NCI-H1092 (cell line): ENCODE measurements at places on chromosomes 6 and 20.

DNA sequence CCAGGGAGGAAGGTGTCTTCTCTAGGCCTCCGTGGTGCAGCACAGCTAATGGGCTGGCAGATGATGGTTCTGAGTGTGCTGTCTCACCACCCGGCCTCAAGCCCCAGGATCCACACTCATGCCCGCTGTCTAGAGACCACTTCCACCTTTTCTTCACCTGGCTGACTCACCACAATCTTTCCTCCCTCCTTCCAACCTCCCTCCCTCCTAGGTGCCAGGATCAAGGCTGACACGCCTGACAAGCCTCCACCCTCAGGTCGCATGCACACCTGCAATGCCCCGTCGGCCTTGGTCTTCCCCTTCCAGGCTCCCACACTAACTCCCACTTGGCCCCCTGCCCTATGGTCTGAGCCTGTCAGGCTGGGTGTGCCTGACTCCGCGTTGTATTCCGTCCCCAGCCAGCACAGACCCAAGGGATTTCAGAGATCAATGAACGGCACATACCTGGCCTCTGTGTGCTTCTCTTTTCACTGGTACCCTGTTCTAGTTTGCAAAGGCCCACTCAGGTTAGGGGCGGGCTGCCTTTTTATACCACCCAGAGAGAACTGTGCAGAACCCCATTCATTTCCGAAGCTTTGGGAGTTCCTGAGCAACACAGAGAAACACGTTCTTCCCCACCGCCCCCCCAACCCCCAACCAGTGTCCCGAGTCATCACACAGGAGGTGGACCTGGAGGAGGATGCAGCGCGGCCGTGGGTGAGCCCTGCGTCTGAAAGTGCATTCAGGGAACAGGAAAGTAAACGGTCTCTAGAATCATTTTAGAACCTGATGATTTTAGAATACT, 39.3 kb downstream of the PMEPA1 start:
- no peak for DNase-seq

GRCh38 chr6:148528292-148528691, 185.7 kb downstream of the SASH1 start:
- no peak for DNase-seq

DNA sequence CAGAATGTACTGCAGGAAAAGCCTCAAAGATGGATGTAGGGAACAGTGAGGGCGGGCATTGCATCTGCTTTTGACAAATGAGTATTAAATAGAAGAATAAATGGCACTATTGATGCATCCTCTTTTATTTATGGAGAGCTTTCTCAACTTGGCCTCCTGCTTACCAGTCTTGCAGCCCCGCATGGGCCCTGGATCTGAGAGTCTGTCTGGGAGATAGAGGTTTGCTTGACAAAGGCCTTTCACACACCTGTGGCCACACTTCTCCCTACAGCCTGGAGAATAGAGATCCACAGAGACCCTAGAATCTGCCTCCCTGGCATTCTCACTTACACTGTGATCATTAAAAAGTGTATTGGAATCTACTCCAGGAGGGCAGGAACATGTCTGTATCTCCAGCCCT, 203.8 kb upstream of the CDH4 start:
- no peak for DNase-seq

- DNase-seq, result no peak
Observed at GRCh38 chr6:122751326-122751725, 28.2 kb upstream of the FABP7 start.

DNA sequence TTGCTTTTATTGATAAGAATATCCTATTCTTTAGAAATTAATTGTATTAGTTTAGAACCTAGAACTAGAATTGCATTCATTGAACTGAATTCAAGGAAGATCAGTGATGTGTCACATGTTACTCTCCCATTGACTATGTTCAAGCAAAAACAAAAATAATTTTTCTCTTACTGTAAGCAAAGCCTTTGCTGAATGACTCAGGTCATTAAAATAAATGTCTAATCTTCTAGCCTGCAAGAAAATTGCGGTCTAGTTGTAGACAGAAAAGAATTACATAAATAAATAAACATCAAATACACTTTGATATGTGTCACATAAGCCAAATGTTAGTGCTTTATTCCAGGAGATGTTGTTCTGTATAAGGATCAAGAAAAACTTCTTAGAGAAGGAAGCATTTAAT, 387.9 kb downstream of the ADGRB3 start:
- DNase-seq, result no peak

DNA sequence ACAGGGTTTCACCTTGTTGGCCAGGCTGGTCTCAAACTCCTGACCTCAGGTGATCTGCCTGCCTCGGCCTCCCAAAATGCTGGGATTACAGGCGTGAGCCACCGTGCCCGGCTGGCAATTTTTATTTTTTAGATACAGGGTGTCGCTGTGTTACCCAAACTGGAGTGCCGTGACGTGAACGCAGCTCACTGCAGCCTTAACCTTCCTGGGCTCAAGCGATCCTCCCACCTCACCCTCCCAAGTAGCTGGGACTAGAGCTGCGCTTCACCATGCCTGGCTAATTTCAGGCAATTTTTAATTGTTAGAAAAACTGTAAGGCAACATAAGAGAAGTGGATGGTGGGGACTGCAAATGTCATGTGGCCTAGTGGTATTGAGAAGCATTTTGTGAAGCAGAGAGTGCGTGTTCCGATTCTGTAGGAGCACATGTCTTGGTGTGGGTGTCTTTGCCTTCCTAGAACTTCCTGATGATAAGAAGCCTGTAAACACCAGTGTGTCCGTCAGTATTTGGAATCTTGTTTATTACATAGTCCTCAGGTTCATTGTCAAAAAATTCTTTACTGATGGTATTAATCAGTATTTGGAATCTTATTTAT, 18.0 kb downstream of the JARID2 start:
- DNase-seq, result no peak

GRCh38 chr20:23519556-23519955, 28.6 kb downstream of the CST8 start:
- DNase-seq, result no peak

DNA sequence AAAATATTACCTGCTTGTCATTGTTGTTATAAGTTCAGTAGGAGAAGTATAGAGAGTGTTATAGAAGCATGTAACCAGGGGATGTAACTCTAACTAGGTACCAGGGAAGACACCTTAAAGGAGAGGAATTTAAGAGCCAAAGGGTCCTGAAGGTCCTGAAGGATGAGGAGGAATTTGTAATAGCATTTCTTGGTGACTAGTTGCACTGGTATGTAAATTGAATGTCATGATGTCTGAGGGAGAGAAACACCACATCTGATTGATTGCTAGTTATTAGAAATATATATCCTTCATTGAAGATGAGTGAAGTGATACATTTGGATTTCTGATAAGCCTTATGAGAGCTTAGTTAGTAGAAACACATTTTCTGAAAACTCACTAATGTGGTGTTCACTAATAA, 643.8 kb downstream of the RFPL4B start:
- no peak for DNase-seq

DNA sequence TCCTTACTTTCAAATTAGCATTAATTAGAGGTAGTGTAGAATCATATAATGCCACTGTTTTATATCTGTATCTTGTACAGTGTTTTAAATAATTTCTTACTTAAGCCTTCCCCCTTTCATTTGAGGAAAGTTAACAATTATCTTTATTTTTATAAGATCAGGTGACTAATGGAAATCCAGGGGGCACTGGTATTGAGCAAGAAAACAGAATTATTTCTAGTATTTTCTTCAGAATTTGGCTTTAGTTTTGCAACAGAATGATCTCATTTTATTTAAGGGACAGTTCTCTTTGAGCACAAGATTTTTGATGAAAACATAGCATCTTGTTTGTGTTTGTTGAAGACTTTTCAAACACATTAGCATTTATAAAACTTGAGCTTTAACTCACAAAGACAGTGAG, 55.9 kb downstream of the RNF217 start:
- no peak for DNase-seq
